ENCODE measurements at places on chromosomes 3 and 15.

GRCh38 chr3:65894679-65895453 is 143.9 kb downstream of the MAGI1 start:
- no peak for DNase-seq

DNA sequence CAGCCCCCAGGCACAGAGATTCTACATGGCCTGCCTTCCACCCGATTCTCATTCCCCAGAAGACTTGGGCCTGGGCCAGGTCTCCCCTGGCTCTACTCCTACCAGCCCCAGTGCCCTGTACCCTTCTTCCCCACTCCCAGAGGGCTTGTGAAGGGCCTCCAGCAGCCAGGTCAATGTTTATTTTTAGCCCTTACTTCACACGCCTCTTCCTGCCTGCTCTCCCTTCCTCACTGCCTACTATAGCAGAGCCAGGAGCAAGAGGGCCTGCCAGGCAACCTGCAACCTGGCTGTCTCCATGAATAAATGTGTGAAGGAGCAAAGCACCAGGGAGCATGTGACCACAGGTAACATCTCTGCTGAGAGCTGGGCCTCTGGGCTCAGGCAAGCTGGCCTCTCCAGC is 26.4 kb upstream of the APEH start:
- DNase-seq, result no peak

DNA sequence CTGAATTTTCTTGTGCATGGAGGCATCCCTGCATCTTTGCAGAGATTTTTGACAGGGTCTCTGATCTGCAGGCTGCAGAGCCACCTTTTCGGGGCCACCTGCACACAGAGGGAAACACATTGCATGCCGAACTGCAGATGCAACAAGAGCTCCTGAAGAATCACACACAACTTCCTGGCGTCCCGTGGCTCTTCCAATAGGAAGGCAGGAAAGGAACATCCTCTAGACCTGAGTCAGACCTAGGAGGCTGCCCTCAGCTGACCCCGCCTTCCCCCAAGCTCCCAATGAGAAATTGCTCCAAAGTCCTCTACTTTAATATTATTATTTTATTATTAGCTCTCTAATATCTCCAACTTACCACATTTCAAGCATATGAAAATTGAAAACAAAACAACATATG is 213.2 kb upstream of the ARRDC4 start:
- no peak for DNase-seq

DNA sequence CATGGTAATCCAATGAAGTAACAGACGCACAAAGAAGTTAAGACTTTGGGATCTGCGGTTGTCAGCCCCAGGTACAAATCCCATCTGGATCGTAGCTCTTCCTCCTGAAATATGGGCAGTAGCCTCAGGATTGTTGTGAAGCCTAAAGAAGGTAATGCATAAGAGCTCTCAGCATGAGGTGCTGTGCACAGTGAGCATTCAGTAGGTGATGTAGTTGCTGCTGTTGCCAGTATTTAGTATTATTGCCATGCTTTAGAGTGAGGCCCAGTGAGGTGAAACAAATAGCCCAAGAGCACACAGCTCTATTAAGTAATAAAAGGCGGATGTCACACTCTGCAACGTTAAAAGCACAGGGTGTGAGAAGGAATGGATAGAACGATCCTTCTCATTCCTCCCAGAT is 225.7 kb downstream of the GABRG3 start:
- DNase-seq, result no peak

GRCh38 chr15:68786753-68787152 is 33.9 kb downstream of the ANP32A start:
- no peak for DNase-seq

DNA sequence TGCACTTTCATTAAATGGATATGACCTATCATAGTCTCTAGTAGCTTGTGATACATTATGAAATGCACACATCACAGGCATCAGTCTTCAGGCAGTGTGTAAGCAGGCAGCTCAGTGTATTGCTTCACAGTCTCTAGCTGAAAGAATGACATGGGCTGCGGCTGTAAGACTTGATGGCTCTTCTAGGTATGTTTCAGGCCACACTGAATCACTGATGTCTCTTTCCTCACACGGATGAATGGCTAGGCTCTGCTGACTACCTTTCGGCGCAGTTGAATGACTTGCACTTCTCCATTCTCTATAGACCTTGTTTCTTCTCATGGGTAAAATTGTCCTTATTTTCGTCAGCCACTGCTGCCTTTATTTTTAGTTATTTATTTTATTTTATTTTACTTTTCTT is 15.4 kb downstream of the APH1B start:
- DNase-seq, result no peak

- no peak for DNase-seq
Observed at GRCh38 chr3:172154768-172155664, 115.6 kb downstream of the FNDC3B start.

DNA sequence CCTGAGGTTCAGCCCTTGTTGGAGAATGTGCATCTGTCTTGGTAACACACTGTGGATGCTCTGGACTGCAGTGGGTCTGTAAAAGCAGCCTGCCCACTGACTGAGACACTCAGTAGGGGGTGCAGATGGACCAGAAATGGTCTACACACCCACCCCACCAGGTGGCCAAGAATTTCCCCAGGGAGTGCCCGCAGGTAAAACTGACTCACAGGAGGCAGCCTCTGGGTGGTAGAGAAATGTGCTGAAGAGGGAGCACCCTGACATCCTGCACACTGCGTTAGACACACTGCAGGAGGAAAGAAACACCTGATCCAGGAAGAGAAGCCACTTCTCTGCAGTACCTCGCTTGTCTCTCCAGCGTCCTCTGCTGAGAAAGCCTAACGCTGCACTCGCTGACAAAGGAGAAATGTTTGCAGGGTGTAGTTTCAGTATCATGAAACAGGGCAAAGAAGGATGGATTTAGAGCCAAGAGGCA is 109.5 kb upstream of the ABHD17C start:
- DNase-seq, result peak; percentile 8

DNA sequence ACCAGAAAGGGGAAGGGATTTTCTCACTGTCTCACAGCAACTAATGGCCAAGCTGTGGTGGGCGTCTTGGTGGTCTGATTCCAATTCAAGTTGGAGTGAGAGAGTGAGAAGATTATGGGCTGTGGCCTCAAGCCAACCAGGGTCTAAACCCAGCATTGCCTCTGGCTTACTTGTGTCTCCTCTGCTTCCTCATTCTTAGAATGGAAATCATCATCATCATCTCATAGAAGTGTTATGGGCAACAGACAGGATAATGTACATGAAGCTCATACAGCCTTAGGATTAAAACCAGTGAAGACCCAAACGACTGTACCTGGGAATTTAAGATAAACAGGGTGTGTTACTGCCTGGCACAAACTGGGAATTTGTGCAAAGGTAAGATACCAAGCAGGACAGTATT is 29.1 kb upstream of the IREB2 start:
- no peak for DNase-seq

GRCh38 chr3:192719964-192720363 is 7.4 kb downstream of the FGF12 start:
- DNase-seq, result no peak

GRCh38 chr3:154285221-154285620 is 39.1 kb downstream of the DHX36 start:
- DNase-seq, result no peak

DNA sequence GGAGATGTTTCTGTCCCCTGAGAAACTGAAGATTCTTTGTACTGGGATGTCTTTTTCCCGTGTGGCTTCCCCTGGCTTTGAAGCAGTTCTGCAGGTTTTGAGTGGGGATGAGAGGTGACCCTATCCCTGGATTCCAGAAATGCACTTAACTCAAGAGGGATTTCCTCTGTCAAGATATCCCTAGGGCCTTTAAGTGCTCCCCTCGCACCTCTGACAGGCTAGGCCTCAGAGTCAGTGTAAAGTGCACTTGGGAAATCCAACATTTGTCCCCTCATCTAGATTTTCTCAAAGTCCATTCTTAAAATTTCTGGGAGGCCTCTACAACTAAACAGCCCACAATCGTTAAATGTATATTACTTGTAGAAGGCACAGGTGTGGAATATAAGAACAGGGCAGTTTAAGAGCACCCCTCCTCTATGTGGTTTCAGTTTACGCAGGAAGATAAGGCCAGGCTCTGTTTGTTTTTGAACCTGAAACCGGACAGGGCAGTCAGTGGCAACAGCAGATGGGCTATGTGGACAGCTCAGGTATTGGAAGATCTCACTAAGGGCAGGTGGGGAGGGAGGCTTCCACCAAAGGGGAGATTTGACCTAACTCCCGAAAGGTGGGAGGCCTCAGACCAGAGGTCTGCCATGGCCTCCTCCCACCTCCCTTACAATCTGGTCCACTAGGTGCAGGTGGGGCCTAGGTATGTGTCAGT is 4.8 kb downstream of the C3orf52 start:
- no peak for DNase-seq

DNA sequence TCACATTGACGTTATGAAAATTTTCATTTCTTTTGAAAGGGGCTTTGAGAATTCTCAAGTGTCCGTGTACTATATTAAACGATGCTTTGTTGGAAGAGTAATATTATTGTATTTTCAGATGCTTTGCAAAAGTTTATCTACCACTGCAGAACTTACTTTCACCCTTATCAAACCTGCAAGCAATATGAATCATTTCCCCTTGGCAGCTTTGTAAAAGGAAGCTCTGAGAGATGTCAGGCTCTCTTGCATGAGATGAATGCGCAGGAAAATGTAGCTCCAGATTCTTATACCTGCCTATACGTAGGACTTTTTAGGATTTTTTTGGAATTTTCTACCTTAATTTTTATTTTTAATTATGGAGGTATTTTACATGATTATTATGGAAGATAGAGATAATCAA is 34.5 kb downstream of the GPD1L start:
- no peak for DNase-seq
